ENCODE measurements at places on chromosomes 16 and 17. TPM values are rescaled to one million over a fixed set of nuclear protein-coding genes. Genes with fewer than 3 reads are reported as not detected.

DNA sequence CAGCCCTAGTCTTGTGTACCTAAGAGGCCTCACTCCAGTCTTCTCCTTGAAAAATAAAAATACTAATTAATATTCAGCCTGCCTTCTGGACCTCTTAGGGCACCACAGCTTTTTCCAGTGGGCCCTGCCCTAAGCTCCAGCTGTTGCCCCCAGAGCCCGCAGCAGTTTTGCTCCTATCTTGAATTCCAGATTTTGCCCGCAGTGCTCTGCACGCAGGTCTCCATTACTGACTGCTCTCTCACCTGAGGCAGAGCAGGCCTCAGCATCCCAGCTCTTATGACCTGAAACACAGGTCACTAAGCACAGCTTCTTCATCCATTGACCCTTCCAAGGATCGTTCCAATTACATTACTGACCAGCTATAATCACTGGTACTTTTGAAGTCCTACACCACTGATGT is 28.4 kb upstream of the NAGLU start:
- no peak overlapping the region for H3K27ac ChIP-seq
- H3K36me3 ChIP-seq, result peaks cover 27% of the 10 kb centered on the region
- peaks cover 8% of the 10 kb centered on the region for H3K4me1 ChIP-seq
- no peaks in the 10 kb centered on the region for H3K27me3 ChIP-seq

- no peaks in the 10 kb centered on the region for H3K27me3 ChIP-seq
- no peak overlapping the region for H3K27ac ChIP-seq
- H3K4me1 ChIP-seq, result peaks cover 8% of the 10 kb centered on the region
- peaks cover 18% of the 10 kb centered on the region for H3K36me3 ChIP-seq
- DNase-seq, result no peak
These were observed 2.3 kb downstream of the CTDNEP1 start for GRCh38 chr17:7249214-7249613.

DNA sequence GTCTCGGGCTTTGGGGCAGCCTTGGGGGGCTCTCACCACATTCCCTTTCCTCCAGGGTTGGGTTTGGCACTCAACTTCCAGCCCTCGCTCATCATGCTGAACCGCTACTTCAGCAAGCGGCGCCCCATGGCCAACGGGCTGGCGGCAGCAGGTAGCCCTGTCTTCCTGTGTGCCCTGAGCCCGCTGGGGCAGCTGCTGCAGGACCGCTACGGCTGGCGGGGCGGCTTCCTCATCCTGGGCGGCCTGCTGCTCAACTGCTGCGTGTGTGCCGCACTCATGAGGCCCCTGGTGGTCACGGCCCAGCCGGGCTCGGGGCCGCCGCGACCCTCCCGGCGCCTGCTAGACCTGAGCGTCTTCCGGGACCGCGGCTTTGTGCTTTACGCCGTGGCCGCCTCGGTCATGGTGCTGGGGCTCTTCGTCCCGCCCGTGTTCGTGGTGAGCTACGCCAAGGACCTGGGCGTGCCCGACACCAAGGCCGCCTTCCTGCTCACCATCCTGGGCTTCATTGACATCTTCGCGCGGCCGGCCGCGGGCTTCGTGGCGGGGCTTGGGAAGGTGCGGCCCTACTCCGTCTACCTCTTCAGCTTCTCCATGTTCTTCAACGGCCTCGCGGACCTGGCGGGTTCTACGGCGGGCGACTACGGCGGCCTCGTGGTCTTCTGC is 8.4 kb downstream of the SLC16A3 start:
- H3K27me3 ChIP-seq, result no peaks in the 10 kb centered on the region
- no peak overlapping the region for H3K4me3 ChIP-seq
- peaks cover 63% of the 10 kb centered on the region for H3K4me1 ChIP-seq
- peaks cover 64% of the 10 kb centered on the region for H3K36me3 ChIP-seq
- H3K27ac ChIP-seq, result no peak overlapping the region
- no peak for DNase-seq

DNA sequence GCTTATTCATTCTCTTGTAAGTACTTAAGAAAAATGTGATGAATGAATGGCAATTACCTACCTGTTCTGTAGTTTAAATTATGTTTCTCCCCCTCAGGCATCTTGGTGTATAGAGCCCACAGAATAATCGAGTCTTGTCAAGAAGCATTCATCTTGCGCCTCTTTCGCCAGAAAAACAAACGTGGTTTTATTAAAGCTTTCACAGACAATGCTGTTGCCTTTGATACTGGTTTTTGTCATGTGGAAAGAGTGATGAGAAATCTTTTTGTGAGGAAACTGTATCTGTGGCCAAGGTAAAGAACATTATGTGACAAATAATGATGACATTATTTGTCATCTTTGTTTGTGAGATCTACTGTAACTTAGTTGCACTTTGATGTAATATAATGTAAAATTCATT is 6.5 kb downstream of the ERCC4 start:
- no peaks in the 10 kb centered on the region for H3K27me3 ChIP-seq
- H3K4me3 ChIP-seq, result no peak overlapping the region
- H3K27ac ChIP-seq, result no peak overlapping the region

DNA sequence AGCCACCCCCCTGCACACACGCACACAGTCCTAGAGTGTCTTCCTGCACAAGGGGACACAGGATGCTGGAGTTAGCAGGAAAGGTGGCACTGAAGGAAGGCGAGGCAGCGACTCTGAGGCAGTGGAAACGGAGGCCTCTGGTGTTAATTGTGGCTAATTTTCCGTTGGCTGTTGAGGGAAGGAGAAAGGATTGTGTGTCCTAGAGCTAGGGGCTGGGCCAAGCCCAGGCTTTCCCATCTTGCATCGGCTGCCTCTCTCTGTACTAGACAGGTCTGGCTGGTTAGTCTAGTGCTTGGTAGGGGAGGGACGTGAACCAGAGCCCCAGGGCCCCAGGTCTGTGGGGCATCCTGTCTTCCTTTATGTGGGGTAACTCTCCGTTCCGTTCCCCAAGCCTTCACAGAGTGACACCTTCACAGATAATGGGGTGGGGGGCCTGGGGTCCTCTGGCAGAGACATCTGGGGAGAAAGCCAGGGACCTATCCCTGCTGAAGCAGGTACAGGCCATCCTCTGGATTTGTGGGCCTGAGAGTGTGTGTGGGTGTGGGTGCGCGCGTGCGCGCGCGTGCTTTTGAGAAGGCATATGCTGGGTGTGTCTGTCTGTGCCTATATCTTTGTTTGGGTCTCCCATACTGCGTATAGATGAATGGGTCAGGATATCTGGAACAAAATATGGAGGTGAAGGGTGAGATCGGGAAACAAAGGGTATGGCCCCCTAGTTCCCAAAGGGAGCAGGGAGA is at the start of gene CHD3:
Gene CHD3 (plus strand): TSS at position 606 of the 737 bp plus-strand sequence. CDS start 212 bp downstream, outside the sequence.
- peak within 1 kb of the TSS; percentile 46 for H3K4me3 ChIP-seq
- peaks cover 19% of the 10 kb centered on the region for H3K4me1 ChIP-seq
- peak; percentile 21 for DNase-seq
- H3K36me3 ChIP-seq, result peaks cover 15% of the 10 kb centered on the region
- H3K27ac ChIP-seq, result peak within 1 kb of the TSS; percentile 95
- H3K27me3 ChIP-seq, result no peaks in the 10 kb centered on the region

DNA sequence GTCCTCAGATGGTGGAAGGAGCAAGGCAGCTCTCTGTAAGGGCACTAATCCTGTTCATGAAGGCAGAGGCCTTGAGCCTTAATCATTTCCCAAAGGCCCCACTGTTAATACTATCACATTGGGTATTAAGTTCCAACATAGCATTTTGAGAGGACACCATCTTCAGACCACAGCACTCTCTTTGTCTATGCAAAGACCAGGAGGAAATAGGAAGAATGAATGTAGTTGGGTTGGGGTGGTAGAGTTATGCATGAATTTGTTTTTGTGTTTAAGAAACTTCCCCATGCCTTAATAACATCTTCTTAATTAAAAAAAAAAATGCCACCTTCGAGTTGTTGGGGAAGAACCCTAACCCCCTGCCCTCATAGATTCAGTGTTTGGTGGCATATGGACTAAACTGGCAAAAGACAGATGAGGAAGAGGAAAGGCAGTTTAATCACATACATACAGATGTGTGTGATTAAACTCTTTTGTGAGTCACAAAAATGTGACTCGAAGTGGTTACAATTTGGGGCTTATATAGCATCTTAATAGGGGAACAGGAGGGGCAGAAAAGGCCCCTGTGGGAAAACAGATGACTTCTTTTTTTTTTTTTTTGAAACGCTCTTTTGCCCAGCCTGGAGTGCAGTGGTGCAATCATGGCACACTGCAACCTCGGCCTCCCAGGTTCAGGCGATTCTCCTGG is 35.0 kb upstream of the SLC5A10 start:
- no peak overlapping the region for H3K4me3 ChIP-seq
- H3K36me3 ChIP-seq, result peaks cover 20% of the 10 kb centered on the region
- peak; percentile 45 for DNase-seq
- peaks cover 7% of the 10 kb centered on the region for H3K4me1 ChIP-seq

DNA sequence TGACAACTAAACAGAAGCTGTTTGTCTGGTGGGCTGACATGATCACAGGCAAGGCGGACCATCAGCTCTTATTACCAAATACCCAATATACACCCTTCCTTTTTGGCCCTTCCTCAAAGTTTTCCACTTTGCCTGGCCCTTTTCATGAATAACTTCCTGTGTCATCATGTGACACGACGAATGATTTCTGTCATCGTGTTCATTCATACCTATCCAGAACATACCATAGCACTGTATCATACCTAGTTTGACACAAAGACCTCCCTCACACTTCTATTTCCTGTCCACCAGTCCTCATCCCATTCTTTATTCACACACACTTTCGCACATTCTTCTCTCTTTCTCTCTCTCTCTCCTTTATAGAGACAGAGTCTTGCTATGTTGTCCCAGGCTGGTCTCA is 131.8 kb downstream of the STX8 start:
- no peaks in the 10 kb centered on the region for H3K36me3 ChIP-seq
- no peak for DNase-seq
- H3K27ac ChIP-seq, result no peak overlapping the region
- no peaks in the 10 kb centered on the region for H3K27me3 ChIP-seq

- H3K4me3 ChIP-seq, result no peak overlapping the region
- no peak for DNase-seq
- no peak overlapping the region for H3K27ac ChIP-seq
- peaks cover 17% of the 10 kb centered on the region for H3K27me3 ChIP-seq
These were observed 14.3 kb upstream of the PRKAR1A start for GRCh38 chr17:68497885-68498319.

DNA sequence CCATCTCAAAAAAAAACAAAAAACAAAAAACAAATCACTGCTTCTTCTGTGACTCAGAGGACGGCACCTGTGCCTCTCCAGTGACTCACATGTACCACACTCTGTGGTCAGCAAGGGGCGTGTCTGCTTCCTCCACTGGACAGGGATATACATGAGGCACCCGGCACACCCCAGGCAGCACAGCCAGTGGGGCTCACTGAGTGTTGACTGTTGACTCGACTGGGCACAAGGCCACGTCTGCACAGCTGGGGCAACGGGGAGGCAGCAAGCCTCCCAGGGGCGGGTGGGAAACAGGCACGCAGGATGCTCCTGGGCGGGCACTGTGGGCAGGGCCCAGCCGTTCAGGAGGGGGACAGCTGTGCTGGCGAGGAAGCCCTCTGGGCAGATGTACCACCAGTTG is 64.1 kb downstream of the TIMM22 start:
- peaks cover 43% of the 10 kb centered on the region for H3K36me3 ChIP-seq
- H3K4me1 ChIP-seq, result peaks cover 4% of the 10 kb centered on the region
- no peaks in the 10 kb centered on the region for H3K27me3 ChIP-seq
- H3K27ac ChIP-seq, result no peak overlapping the region
- peak; percentile 99 for DNase-seq

- peak; percentile 25 for DNase-seq
- H3K36me3 ChIP-seq, result peaks cover 34% of the 10 kb centered on the region
- no peak overlapping the region for H3K27ac ChIP-seq
- H3K4me3 ChIP-seq, result no peak overlapping the region
These were observed 5.7 kb downstream of the ZNF319 start for GRCh38 chr16:57994778-57995177.

DNA sequence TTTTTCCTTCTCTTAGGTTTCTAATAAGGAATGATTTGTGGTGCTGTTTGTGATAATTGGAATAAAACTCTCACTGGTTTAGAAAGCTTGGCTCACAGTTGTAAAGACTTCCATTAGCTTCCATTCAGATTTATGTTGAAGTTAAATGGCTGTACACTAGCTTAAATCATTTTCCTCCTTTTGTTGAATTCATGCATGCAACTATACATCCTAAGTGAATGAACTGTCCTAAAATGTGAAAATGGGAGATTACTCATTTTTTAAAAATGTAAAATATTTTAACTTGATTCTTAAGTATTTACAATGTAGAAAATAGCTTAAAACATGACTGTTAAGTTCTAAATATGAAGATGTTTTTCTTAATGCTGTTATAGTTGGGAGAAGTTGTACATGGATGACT is 15.2 kb downstream of the PRKCA start:
- H3K4me1 ChIP-seq, result peaks cover 7% of the 10 kb centered on the region
- no peak overlapping the region for H3K4me3 ChIP-seq
- H3K27ac ChIP-seq, result peak overlapping the region; percentile 33
- peaks cover 3% of the 10 kb centered on the region for H3K36me3 ChIP-seq
- no peaks in the 10 kb centered on the region for H3K27me3 ChIP-seq
- DNase-seq, result peak; percentile 52

DNA sequence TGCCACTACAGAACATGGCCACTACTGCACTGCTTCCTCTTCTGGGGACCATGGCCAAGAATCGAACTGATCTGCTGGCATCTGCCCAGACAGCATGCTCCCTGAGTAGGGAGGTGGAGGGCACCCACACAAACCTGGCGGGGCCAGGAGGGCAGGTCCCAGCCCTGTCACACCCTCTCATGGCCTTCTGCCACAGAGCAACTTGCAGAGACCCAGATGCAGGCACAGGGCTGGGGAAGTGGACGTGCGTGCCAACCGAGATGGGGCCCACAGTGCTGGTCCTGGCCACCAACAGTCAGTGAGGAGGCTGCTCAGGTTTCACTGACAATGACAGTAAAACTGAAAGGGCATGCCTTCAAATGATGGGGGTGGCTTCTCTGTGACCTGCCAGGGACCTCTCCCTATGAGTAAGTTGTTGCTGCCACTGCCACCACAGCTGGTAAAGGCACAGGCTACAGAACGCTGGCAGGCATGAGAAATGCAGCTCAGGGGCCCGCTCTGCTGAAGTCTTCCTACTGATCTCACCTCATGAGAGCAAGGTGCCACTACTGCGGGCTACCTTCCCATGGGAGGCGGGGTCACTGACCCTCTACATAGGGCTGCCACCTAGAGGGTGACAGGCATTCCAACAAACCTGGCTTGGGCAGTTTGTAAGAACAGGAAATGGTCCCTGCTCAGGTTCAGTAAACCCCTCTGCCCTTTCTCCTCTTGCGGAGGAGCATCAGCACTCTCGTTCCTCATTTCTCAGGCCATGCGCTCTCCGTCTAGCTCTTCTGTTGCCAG is 15.5 kb downstream of the HIC1 start:
- no peak for DNase-seq
- peaks cover 12% of the 10 kb centered on the region for H3K36me3 ChIP-seq
- H3K4me1 ChIP-seq, result peaks cover 60% of the 10 kb centered on the region
- peak overlapping the region; percentile 93 for H3K27ac ChIP-seq

GRCh38 chr16:68229431-68230175 is 6.3 kb downstream of the ESRP2 start:
- H3K4me1 ChIP-seq, result peaks cover 4% of the 10 kb centered on the region
- DNase-seq, result peak; percentile 65
- H3K27ac ChIP-seq, result no peak overlapping the region
- H3K27me3 ChIP-seq, result no peaks in the 10 kb centered on the region

Gene GDPD3
- total RNA-seq, result under 0.01 TPM

Gene CD7
- not detected for total RNA-seq

Gene TAC4
- not detected for total RNA-seq

Gene KRTAP4-3
- total RNA-seq, result not detected

Gene LGALS9
- total RNA-seq, result 0.54 TPM

Gene ANKRD40CL
- total RNA-seq, result not detected

Gene EVI2B
- total RNA-seq, result under 0.01 TPM

Gene HBM
- not detected for total RNA-seq

Gene PCYT2
- 31.9 TPM for total RNA-seq
